CD4-positive, alpha-beta T cell treated with Interleukin-17A for 4 hours (primary cell): ENCODE measurements at places on chromosomes 2 and 18.

GRCh38 chr2:26482211-26483026, 4.5 kb upstream of the OTOF start:
- no peak for DNase-seq

GRCh38 chr2:233443511-233444183, 89.4 kb downstream of the DGKD start:
- peak; percentile 92 for DNase-seq

DNA sequence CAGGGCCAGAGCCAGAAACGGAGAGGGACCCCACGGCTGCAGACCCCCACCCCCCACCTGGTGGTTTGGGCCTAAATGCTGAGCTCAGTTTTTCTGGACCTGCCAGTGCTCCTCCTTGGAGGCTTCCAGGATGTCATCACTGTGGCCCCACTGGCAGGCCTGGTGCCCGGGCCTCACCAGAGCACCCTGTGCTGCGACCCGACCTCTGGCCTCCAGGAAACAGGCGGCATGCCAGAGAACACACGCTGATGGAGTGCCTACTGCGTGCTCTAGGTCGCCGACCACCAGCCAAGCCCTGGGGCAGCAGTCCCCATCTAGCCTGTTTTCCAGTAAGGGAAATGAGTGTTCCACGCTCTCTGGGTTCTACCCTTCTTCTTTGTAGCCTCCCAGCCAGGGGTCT, 33.8 kb downstream of the HS6ST1 start:
- DNase-seq, result no peak

GRCh38 chr2:147382322-147382948, 462.4 kb upstream of the ACVR2A start:
- DNase-seq, result no peak

GRCh38 chr2:158934170-158934569, 34.3 kb upstream of the TANC1 start:
- no peak for DNase-seq

- DNase-seq, result no peak
Observed at GRCh38 chr2:239052798-239053665, 205.1 kb downstream of the TWIST2 start.

GRCh38 chr2:18055290-18055689, 176.8 kb downstream of the KCNS3 start:
- no peak for DNase-seq
